ENCODE measurements at places on chromosomes 16 and 17.

DNA sequence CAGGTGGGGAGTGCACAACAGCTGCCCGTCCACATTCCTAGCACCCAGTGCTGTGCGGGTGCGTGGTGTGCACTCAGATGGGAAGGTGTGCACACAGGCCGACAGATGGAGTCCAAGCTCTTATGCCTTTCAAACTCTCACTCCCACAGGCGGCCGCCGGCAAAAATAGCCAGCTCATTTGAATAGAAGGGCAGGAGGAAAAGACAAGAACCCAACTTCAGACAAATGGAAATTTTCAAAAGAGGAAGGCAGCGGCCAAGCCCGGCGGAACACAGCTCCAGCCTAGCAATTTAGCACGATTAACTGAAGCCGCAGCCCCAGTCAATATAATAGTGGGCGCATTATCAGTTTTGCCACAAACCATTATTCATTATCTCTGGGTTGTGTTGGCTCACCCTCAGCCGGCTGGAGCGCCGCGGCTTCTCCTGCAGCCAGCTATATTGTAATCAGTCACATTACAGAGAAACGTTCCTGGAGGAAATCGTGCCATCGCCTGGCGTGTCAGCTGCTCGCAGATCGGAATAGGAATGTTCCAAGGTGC is 103.9 kb upstream of the SEC14L1 start:
- no peak overlapping the region for H3K4me3 ChIP-seq
- H3K27me3 ChIP-seq, result no peaks in the 10 kb centered on the region
- DNase-seq, result no peak
- H3K36me3 ChIP-seq, result no peaks in the 10 kb centered on the region

- no peaks in the 10 kb centered on the region for H3K36me3 ChIP-seq
- no peak within 1 kb of the TSS for H3K4me3 ChIP-seq
- no peaks in the 10 kb centered on the region for H3K27me3 ChIP-seq
These were observed at the start of gene KRT17 for GRCh38 chr17:41624208-41625101. Gene KRT17 (minus strand): TSS chr17:41624575. CDS start chr17:41624509, 66 bp downstream.

- H3K36me3 ChIP-seq, result no peaks in the 10 kb centered on the region
- H3K27me3 ChIP-seq, result no peaks in the 10 kb centered on the region
- H3K4me3 ChIP-seq, result no peak overlapping the region
These were observed 3.6 kb downstream of the PIEZO1 start for GRCh38 chr16:88781140-88782077.

DNA sequence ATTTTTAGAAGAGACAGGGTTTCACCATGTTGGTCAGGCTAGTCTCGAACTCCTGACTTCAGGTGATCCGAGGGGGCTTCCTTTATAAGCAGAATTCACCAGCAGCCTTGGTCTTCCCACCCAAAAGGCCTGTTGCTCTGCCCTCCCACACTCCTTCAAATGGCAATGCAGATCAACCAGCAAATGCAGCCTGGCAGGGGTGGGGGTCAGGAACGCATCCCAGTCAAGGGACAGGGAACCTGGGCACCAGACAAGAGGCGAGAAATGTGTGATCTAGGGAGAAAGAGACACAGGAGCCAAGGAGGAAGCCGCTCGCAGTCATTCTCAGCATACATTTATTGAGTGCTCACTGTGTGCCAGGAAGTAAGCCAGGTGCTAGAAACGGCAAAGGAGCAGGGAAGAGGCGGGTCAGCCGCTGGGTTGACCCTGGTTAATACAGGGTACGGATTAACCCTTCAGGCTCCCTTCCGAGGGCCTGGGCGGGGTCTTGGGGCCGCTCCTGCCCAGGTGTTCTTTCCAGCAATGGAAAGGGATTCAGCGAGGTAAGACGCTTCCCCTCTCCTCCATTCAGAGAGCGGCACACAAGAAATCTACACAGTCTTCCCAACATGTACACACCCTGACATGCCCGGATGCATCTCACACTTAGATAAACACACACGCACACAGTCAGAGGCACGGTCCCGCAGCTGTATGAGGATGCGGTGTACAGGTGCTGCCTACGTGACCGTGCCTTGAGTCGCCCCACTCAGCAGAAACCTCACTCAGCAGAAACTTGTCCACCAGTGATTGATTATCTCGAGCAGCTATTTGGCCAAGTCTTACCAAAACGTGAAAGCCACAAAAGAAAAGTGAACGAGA is 6.6 kb upstream of the PITPNA start:
- no peaks in the 10 kb centered on the region for H3K27me3 ChIP-seq
- no peak overlapping the region for H3K4me3 ChIP-seq
- DNase-seq, result no peak
- no peaks in the 10 kb centered on the region for H3K36me3 ChIP-seq
- no peak overlapping the region for H3K27ac ChIP-seq
- no peaks in the 10 kb centered on the region for H3K4me1 ChIP-seq

- H3K36me3 ChIP-seq, result no peaks in the 10 kb centered on the region
- no peak overlapping the region for H3K27ac ChIP-seq
- H3K4me1 ChIP-seq, result no peaks in the 10 kb centered on the region
- no peak for DNase-seq
- H3K4me3 ChIP-seq, result no peak overlapping the region
These were observed 7.7 kb downstream of the GINS3 start for GRCh38 chr16:58399718-58400633.

GRCh38 chr17:15076991-15077663 is 188.0 kb downstream of the PMP22 start:
- no peaks in the 10 kb centered on the region for H3K36me3 ChIP-seq
- H3K4me3 ChIP-seq, result no peak overlapping the region
- H3K4me1 ChIP-seq, result no peaks in the 10 kb centered on the region
- H3K27me3 ChIP-seq, result no peaks in the 10 kb centered on the region
- no peak overlapping the region for H3K27ac ChIP-seq
- no peak for DNase-seq

- H3K27me3 ChIP-seq, result no peaks in the 10 kb centered on the region
- DNase-seq, result no peak
- H3K4me1 ChIP-seq, result peaks cover 6% of the 10 kb centered on the region
- H3K27ac ChIP-seq, result no peak overlapping the region
These were observed 4.7 kb upstream of the MXRA7 start for GRCh38 chr17:76715496-76715830.

GRCh38 chr17:41651625-41652460 is 27.5 kb upstream of the KRT17 start:
- no peak for DNase-seq
- no peaks in the 10 kb centered on the region for H3K27me3 ChIP-seq
- H3K4me1 ChIP-seq, result no peaks in the 10 kb centered on the region
- no peaks in the 10 kb centered on the region for H3K36me3 ChIP-seq
- H3K27ac ChIP-seq, result no peak overlapping the region

Measured in uterus (tissue), 4 donors.